Stimulated activated CD4-positive, alpha-beta T cell treated with anti-CD3 and anti-CD28 coated beads, Interleukin-1b, Interleukin-23, amount 100 ng/mL, for 1 hour (primary cell): ENCODE measurements at places on chromosomes 16 and 17.

GRCh38 chr16:12674071-12674470, 129.6 kb downstream of the CPPED1 start:
- DNase-seq, result no peak

GRCh38 chr17:27239046-27239445, 54.9 kb upstream of the WSB1 start:
- no peak for DNase-seq

- peak; percentile 49 for DNase-seq
Observed at GRCh38 chr16:3305109-3306068, at the start of the genes TIGD7 and ZNF75A. TIGD7 (minus strand) TSS chr16:3305430; CDS start chr16:3300614, 4,816 bp downstream. ZNF75A (plus strand) TSS chr16:3305497; CDS start chr16:3308429, 2,932 bp downstream.

- DNase-seq, result no peak
Observed at GRCh38 chr16:29743827-29744531, 1.8 kb downstream of the C16orf54 start.

DNA sequence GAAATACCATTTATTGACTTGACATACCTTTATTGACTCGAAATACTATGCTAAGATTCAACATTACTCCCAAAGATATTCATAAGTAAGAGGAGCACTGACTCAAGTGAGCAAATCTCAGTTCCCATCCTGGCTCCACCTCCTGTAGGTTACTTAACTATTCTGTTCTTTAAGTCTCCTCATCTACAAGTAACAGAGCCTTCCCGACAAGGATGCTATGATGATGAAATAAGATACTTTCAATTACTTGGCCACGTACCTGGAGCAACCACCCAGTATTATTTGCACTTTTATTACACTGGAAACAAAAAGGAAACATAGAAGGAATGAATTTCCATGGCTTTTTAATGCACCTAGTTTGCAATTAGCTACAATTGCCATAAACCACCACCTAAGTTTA, 16.3 kb downstream of the KANSL1 start:
- no peak for DNase-seq

DNA sequence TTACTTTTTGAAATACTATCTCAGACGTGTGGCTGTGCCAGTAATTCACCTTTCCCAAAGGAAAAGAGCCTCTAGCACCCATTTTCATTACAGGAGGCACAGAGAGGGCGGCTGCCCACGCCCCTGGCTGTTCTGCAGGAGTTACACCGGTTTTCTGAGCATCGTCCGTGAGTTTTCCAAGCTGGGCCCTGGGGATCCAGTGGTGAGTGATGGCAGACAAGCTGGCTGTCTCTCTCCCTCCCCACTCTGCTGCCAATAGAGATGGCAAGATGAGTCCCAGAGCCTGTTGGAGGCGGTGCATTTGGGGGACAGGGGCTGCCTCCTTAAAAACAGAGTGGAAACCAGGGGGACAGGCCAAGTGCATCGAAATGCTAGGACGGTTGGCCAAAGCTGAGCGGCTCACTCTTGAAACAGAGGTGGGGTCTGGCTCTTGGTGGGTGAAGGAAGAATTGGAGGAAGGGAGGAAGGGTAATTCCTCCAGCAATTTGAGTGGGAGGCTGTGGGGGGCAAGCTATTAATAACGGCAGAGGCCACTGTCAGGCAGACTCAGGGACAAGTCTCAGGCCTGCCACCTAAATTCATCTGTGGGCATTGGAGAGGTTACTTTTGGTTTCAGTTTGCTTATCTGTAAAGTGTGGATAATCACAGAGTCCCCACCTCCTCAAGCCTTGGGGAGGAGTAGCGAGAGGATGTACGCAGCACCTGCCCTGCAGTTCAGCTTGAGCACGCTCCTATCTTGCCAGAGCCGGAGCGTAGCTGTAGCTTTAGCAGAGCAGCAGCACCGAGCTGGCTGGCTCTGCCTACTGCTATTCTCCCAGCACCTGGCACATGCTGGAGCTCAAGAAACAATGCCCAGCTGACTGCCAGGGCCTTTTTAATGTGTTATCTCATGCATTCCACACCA, 7.5 kb upstream of the NOS2 start:
- DNase-seq, result peak; percentile 13

DNA sequence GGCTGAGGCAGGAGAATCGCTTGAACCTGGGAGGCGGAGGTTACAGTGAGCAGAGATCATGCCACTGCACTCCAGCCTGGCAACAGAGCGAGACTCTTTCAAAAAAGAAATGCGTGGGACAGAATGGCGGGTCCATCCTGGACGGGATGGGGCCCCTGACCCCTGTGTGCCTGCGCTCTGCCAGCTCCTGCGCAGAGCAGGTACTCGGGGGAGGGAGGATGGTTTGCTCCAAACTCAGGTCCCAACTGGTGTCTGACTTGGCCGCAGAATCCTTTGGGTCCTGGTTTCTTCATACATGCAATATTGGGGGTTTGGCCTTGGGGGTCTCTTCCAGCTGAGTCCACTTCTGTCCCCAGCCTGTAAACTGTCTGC, 10.4 kb downstream of the CHMP6 start:
- DNase-seq, result no peak

DNA sequence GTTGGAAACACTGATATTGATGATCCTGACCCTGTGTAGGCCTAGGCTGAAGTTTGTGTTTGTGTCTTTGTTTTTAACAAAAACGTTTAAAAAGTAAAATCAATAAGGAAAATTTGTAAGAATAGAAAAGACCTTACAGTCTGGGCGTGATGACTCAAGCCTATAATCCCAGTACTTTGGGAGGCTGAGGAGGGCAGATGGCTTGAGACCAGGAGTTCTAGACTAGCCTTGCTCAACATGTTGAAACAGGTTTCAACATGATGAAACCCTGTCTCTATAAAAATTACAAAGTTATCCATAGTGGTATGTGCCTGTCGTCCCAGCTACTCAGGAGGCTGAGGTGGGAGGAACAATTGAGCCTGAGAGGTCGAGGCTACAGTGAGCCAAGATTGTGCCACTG, 18.3 kb upstream of the TOM1L1 start:
- DNase-seq, result no peak

GRCh38 chr17:6457688-6458459, 13.6 kb downstream of the PIMREG start:
- DNase-seq, result no peak

DNA sequence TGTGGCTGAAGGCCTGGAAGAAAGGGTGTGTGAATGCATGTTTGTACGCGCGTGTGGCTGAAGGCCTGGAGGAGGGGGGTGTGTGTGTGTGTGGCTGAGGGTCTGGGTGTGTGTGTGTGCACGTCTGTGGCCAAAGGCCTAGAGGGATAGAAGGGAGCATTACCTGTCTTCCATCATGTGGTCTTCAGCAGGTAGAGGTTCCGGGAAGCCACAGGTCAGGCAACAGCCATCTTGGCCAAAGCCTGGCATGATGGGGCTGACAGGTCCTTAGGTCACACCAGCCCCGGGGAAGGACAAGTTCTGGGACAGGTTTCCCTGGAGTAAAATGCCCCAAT, 5.2 kb downstream of the LITAFD start:
- DNase-seq, result no peak

DNA sequence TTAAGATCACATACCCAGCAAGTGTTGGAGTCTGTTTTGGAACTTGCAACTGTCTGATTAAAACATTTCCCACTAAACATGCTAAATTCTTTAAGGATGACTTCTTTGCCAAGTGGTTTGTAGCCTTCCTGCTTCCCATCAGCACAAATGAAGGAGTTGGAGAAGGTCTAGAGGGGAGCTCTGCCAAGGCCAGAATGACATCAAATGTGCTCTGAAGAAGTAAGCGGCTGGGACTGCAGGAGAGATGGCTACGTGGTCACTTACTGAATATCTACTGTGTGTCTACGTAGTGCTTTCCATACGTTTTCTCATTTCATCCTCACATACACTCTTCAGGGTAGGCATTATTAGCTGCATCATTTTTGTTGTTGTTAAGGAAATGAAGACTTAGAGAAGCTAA, 135.7 kb upstream of the NLRP1 start:
- no peak for DNase-seq

DNA sequence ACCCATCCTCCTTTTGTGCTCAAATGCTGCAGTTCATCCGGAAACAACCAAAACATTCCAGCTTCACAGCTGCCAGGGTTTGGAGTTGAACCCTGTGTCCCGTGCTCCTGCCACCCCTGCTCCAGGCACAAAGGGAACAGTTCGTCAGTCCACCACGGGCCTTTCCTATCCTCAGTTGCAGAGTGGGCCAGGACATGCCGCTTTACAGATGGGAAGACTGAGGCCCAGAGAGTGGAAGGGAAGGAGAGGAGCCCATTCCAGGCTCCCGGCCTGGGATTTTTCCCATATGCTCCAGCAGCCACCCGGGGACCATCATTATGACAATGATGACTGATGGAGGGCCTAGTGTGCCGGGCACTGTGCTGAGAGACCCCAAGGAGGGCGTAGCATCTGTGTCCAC, 27.6 kb downstream of the RAI1 start:
- DNase-seq, result no peak

- DNase-seq, result no peak
Observed at GRCh38 chr16:6857575-6857974, 475.1 kb upstream of the RBFOX1 start.

GRCh38 chr17:2749784-2750181, 331 bp upstream of the CCDC92B start:
- DNase-seq, result peak; percentile 52

GRCh38 chr17:20612635-20613034, 33.1 kb downstream of the CDRT15L2 start:
- no peak for DNase-seq

DNA sequence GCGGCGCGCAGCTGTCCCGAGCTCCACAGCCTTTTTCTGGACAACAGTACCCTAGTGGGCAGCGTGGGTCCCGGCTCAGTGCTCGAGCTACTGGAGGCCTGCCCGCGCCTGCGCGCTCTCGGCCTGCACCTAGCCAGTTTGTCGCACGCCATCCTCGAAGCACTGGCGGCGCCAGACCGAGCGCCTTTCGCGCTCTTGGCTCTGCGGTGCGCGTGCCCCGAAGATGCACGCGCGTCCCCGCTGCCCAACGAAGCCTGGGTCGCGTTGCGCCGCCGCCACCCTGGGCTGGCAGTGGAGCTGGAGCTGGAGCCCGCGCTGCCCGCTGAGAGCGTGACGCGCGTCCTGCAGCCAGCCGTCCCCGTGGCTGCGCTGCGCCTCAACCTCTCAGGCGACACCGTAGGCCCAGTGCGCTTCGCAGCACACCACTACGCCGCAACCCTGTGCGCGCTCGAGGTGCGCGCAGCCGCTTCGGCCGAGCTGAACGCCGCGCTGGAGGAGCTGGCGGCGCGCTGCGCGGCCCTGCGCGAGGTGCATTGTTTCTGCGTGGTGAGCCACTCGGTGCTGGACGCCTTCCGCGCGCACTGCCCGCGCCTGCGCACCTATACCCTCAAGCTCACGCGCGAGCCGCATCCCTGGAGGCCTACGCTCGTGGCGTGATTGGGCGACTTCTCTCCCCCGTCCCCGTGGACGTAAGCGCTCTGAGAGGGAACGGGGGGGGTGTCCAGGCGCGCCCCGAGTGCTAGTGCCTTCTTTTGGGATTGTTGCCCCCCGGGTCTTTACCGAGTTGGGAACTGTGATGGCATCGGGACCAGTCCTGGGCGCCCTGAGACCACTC, 1.2 kb upstream of the HSF4 start:
- no peak for DNase-seq

DNA sequence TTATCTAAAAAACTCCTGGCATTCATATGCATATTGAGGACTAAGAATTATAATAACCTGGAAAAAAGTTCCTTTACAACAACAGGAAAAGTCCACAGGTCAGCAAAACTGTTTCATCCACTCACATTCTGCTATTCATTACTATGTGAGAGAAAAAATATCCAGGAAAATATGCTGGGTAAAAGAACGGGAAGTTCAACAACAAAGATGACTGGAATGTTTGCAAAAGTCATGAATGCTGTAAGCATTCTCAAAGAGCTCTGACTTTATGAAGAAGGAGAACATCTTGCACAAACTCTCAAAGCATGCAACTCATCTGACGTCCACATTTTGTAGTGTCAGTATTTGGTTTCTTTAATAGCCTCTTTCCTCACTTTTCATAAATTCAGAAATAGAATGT, 56.9 kb upstream of the ALDH3A1 start:
- DNase-seq, result no peak

DNA sequence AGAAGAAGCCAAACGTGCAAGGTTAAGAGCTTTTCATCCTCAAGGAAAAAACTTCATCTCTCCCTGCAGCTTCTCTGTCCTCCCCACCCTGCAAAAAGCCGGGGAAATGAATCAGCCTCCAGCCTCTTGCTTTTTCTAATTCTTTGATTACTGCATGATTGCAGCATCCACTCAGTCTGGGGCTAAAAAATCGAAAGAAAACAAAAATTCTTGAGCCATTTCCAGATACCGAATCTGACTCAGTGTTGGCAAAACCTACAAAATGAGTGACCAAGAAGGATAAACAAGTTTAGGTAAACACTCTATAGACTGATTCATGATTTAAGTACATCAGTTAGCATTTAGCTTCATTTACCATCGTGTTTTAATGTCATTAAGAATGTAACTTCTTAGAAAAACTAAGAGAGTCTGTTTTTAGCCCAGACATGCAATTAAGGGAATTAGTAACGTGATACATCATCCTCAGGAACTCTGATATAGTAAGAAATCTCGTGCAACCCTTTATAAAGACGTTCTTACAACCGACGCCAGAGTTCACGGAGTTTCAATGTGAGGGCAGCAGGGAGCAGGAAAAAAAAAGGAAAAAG, 287.3 kb upstream of the FOXF1 start:
- DNase-seq, result no peak

DNA sequence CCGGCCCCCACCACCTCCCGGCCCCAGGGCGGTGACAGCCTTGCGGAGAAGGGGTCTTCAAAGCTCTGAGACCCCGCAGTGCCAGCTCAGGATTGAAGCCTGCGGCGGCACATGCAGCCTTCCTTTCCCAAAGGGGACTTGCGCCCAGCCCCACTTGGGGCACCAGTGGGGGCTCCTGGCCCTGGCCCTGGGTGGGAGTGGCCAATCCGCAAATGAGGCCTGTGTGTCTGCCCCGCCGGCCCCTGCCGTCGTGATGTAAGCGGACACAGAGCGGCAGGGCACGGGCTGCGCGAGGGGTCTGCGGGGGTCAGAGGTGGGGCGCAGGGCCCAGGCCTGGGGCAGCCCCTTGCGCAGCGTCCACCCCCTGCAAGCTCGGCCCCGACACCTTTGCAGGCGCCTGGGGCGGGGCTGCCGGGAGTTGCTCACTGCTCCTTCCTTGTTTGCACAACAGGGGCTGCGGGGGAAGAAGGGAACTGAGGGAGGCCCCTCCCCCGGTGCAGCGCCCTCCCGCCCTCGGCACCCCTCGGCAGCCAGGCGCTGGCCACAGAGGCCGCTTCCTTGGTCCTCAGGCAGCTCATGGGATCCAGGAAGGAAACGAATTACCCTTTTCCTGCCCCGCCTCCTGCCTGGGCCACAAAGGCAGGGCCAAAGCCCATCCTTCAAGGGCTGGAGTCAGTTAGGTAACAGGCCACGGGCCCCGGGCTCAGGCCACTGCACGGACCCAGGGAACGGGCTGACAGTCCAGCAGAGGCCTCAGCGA, 2.9 kb downstream of the SLC16A3 start:
- DNase-seq, result no peak
